ENCODE measurements at places on chromosomes 5 and 9. TPM values are rescaled to one million over a fixed set of nuclear protein-coding genes. Genes with fewer than 3 reads are reported as not detected.

DNA sequence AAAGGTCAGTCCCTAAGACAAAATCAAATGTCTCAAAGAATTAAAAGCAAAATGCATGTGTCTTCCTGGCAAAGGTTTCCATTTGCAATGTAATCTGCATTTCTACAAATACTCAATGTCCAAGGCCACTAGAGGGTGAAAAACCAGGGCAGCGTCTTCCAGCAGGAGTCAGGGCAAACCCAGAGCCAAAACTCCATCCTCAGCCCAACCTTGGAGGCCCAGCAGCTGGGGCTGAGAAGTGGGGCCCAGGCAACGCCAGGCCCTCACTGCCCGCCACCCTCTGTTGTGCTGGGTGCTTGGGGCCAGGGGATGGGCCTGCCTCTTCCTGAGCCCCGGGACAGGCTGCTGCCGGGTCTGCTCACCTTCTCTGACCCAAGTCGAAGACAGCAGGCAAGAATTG, 200.1 kb downstream of the PAX5 start:
- no peak for DNase-seq

- DNase-seq = no peak
Measured at GRCh38 chr9:16221822-16222547, 648.5 kb downstream of the BNC2 start.

The NMUR2 gene
- total RNA-seq = not detected

The CXCL14 gene
- not detected for total RNA-seq

- no peak for DNase-seq
Measured at GRCh38 chr5:101561018-101561417, 657.9 kb upstream of the ST8SIA4 start.

GRCh38 chr5:127834094-127834531, 130.9 kb downstream of the CCDC192 start:
- no peak for DNase-seq

The OR1L6 gene
- total RNA-seq = not detected

DNA sequence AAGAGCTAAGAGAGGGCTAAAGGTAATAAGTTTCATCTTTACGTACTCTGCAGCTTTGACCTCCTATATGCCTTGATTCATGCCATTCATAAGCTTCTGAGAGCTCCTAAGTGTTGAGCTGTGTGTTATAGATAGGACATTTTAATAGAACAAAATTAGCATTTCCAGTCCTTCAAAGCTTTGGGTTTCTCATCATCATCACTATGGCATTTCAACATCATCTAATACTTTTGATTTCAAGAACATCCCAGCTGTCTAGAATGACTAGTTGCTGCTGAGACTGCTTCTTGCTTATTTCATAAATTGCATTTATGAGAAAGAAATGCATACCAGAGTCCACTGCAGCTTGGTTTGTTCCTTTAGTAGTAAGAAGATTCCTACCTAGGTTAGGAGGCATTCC, 201.7 kb downstream of the SGCD start:
- DNase-seq = no peak

DNA sequence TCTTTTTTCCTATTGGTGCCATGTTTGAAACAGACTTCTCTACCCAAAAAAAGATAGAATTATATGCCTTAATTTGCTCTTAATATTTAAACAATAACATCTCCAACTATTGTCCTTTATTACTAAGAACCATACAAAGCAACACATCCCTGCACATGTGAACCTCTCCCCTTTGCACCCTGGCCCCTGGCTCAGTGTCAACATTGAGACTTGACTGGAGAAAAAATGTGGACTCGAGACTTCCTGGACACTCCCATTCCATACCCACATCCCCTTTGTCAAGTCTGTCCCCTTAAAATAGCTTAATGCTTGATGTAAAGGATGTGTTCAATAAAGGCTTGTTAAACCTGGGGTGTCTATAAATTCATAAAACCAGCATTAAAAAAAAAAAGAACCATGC, 53.2 kb downstream of the TTC39B start:
- no peak for DNase-seq

The TRIM36 gene
- 0.38 TPM for total RNA-seq

The OCLN gene
- 1.8 TPM for total RNA-seq

DNA sequence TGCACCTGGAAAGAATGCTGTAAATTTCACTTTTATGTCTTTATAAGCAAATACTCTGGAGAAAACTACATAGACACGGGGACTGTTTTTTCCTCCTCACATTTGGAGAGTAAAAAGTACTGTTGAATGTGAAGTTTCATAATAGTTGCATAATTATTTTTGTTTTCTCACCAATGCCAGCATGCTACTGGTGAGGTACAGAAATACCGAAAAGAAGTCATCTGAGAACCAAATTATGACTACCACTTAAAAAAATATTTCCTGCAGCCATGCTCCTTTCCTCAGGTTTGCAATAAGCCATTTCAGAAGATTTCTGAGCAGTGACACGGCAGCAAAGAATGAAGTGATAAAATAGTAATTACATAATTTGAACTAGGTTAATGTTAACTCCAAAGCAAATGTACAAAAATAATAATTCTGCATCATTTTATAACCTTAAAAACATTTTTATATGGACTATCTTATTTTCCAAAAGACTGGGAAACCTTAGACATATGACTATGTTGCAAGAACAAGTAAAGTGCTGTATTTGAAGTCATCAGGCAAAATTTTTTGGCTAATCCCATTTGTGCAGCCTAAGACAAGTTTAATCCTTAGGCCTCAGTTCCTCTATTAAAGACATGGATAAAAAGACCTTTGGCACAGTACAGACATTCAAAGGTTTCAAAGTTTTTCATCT, 144.7 kb downstream of the PCSK1 start:
- no peak for DNase-seq

DNA sequence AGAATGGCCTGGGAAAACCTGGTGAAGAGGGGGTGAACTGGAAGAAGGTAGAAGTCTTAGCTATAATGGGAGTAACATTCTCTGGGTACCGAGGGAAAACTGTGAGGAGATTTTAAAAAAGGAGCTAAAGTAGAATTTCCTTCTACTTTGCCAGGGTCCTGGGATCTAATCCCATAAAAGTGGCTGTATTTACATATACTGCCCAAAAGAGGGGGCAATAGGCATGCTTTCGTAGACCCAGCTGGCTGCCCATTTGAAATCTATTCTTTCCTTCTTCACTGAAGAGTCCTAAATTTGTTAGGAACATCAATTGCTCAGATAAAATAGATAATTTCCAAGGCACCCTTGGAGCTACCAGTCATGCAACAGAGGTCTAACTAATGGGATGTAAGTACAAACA, 159.2 kb downstream of the CDC42SE2 start:
- peak; percentile 31 for DNase-seq

- no peak for DNase-seq
Measured at GRCh38 chr5:77987988-77988387, 211.8 kb upstream of the TBCA start.

DNA sequence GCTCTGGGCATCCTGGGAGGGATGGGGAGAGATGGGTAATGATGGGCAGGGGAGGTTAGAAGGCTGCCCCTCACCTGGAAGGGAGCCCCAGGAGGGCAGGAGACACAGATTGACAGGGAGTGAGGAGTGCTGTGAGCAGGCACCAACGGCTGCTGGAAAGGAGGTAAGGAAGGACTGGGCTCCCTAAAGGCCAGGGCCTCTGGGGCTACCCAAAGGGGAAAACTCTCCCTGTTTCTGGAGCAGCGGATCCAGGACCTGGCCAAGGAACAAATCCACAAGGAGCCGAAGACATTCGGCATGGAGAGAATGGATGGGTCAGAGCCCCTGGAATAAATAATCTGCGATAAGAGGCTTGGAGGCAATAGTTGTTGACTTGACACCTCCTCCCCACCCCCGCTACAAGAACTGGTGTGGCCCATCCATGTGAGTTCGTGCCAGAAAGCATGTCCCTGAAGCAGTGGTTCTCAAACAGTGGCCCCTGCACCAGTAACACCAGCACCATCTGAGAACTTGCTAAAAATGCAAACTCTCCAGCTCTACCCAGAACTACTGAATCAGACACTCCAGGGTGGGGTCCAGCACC, 208.3 kb downstream of the GABBR2 start:
- DNase-seq = no peak

- no peak for DNase-seq
Measured at GRCh38 chr5:115733607-115734006, 82.9 kb downstream of the CDO1 start.

DNA sequence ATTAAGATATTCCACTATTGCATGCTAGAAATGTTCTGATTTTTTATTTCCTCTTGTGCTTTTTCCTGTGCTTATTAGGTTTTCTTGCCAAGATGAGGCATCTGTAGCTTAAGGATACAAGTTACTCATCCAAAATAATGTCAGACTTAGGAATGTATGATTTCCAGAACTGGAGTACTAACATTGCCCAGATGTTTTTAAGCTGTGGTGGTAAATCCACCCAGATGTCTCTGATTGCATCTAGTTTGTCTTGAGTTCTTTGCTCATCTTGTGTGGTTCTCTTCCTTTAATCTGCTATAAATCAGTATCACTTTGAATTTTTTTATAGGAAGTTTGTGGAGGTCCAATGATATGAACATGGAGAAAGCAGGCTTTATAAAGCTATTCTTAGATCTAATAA, 337.5 kb upstream of the ZNF608 start:
- DNase-seq = no peak

- DNase-seq = no peak
Measured at GRCh38 chr5:113209498-113209897, 225.3 kb downstream of the TSSK1B start.

- DNase-seq = no peak
Measured at GRCh38 chr5:150618588-150619281, 21.7 kb upstream of the SYNPO start.

The TAF11L5 gene
- total RNA-seq = not detected

DNA sequence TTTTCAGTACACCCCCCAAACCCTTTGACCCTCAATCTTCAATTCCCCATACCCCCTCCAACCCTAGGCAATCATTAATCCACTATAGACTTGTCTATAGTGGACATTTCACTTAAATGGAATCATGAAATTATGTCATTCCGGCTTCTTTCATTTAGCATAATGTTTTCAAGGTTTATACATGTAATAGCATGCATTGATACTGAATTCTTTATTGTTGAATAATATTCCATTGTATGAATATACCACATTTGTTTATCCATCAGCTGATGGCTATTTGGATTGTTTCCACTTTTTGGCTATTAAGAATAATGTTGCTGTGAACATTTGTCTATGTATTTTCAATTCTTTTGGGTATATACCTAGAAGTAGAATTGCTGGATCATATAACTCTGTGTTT, 238.8 kb downstream of the PDE4D start:
- no peak for DNase-seq

DNA sequence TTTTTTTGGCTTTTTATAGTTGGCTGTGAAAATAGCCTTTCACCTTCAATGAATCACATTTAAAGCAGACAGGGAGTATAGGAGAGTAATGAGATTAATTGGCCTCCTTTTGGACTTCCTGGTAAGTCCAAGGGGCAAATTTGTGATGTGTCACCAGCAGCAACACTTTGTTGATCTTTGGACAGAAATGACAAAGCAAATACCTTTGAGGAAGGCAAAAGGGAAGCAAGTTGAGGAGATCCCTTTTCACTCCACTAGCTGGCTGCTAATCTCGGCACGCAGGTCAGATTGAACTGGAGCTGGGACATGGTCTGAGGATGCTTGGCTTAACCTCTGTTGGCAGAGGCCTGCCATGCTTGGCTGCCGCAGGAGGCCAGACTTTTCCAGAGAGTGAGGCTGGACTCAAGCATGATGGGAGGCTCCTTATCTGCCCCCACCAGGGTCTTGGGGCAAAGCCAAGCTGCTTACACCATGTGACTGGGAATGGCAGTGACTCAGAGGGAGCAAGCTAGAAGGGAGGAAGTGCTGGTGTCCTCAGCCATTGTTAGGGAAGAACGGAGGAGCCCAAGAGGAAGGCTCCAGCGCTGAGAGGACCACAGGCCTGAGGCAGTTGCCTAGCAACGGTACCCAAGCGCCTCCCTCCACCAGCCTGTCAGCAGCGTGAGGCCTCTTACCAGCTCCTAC, 174.5 kb upstream of the MAP1B start:
- DNase-seq = no peak

GRCh38 chr9:133713960-133714495, 24.1 kb downstream of the SARDH start:
- DNase-seq = no peak

The VCAN gene
- 60.1 TPM for total RNA-seq

DNA sequence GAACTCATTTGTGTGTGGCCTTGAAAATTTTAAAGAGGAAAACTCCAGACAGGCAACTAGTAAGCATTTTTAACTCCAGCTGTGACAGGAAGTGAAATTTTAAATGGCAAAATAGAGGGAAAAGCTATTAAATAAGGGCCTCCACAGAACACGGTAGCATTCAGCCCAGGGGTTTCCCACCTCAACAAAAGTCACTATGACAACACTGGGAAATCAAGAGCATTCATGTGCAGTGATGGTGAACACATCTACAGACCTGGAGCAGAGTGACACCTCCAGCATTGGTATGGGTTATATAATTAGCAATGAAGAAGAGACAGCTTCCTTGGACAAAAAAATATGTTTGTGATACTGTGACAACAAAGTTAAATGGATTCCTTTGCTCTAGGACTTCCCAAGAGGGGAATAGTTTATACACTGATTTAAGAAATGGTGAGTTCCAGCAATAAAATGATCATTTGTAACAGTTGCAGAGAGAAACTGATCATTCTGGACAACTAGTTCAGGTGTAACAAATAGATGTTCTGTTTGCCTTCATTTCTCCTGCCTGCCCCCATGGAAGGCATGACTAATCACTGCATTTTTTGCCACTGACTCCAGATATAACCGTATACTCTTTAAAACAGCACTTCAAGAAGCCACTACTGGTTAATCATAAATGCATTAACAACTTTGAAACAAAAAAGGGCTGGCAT, 93.3 kb upstream of the SLC44A1 start:
- DNase-seq = no peak

DNA sequence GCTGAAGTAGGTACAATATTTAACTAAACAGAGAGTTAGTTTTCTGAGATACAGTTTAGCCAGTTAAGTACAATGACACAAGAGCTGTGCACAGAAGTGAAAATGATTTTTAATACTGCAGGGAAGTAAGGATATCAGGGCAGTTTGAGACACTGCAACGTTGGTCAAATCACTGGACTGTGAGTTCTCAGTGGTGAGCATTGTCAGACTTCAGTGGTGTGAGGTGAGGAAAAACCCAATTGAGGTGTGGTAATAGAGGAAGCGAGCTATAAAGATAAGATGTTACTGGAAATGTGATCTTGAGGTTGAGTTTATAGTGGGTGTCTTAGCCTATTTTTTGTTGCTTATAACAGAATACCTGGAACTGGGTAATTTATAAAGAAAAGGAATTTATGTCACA, 12.8 kb upstream of the FBXL7 start:
- DNase-seq = no peak

The SLC4A9 gene
- not detected for total RNA-seq

The PIP5K1B gene
- 1.3 TPM for total RNA-seq

- DNase-seq = no peak
Measured at GRCh38 chr9:126874546-126875314, 14.3 kb downstream of the ZBTB34 start.

All from natural killer cell (primary cell).